ENCODE measurements at places on chromosomes 6 and 20.

GRCh38 chr20:39211060-39211748 lies 249.1 kb downstream of the DHX35 start:
- DNase-seq: no peak

GRCh38 chr6:80789912-80790570 lies 683.6 kb downstream of the BCKDHB start:
- no peak for DNase-seq

- DNase-seq: no peak
Measured at GRCh38 chr6:111845441-111845871, 27.8 kb downstream of the FYN start.

DNA sequence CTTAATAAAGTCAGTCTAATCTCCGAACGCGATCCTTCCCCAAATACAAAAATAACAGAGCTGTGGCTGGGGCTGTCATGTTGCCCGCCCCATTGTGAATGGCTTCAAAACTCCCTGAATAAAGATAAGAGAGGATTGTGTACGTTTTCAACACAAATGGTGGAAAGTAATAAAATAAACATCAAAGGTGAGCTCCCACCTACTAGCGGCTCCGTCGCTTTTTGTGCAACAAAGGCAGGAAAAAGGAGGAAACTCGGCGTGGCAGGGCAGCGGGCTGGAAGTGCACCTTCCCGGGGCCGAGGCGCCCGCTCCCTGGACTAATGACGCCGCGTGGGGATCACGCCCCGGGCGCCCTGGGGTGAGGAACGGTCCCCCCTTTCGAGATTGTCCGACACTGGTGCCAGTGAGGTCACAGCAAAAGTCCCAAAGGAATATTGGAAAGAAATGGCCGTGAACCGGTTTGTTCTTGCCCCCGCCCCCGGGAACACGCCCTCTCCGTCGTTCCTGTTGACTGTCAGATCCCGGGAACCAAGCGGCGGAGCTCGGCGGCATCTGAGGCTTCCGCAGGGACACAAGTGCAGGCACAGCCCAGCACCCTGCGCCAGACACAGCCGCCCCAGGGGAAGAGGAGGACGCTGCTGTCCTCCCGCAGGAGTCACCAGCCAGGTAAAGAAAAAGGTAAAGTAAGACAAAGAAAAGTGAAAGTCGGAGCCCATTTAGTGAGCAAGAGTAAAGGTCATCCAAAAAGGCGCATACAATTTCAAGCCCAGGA lies 1.1 kb upstream of the FOXQ1 start:
- no peak for DNase-seq

GRCh38 chr6:170280689-170281045 lies 10.2 kb downstream of the DLL1 start:
- no peak for DNase-seq

- no peak for DNase-seq
Measured at GRCh38 chr6:116210750-116211425, 43.0 kb downstream of the TSPYL4 start.

DNA sequence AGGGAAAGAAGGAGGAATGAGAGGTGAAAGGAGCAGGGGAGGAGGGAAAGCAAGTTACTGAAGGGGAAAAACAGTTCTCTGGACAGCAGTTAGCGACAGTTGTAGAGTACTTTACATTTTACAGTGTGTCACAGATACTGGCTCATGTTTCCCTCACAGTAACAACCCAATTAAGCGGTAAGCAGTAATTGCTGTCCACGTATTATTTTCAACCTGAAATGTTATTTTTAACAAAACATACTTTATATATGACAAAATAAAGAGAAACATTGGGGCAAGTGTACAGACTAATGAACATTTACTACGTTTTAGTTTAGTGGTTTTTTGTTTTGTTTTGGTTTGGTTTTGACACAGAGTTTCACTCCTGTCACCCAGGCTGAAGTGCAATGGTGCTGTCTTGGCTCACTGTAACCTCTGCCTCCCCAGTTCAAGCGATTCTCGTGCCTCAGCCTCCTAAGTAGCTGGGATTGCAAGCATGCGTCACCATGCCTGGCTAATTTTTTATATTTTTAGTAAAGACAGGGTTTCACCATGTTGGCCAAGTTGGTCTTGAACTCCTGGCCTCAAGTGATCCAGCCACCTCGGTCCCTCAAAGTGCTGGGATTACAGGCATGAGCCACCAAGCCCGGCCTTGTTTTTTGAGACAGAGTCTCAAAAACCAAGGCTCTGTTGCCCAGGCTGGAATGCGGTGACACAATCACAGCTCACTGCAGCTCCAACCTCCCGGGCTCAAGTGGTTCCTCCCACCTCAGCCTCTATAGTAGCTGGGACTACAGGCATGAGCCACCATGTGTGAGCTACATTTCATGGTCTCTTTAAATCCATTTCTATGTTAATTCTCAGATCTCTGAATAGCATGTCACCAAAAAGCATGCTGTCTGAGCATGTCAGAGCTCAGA lies 22.6 kb upstream of the BTN3A2 start:
- DNase-seq: no peak

GRCh38 chr6:167560673-167561569 lies 236.0 kb downstream of the TTLL2 start:
- no peak for DNase-seq

Measured in effector memory CD4-positive, alpha-beta T cell (primary cell).